ENCODE measurements at places on chromosomes 2 and 18.
A peak's percentile ranks its signal among the peaks of the same experiment; 100 is the strongest.

- DNase-seq, result no peak
Measured at GRCh38 chr2:25125189-25125588, 43.2 kb downstream of the POMC start.

DNA sequence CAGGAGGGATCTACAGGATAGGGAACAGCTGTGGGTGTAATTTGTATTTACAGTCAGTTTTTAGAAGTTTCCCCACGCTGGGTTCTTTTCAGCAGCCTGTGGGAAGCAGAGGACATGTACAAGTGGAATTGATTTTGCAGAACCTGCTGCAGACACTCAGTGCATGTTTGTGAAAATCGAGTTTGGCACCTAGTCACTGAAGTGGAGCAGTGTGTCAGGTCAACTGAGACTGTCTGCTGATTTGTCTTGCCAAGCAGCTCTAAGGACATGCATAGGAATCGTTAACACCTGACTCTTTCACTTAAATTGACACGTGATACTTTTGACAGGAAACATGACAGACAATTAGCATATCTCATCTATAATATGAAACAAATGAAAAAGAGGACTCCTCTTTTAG, 416.6 kb downstream of the TMX3 start:
- no peak for DNase-seq

GRCh38 chr2:6932828-6933227, 15.6 kb downstream of the RNF144A start:
- no peak for DNase-seq

DNA sequence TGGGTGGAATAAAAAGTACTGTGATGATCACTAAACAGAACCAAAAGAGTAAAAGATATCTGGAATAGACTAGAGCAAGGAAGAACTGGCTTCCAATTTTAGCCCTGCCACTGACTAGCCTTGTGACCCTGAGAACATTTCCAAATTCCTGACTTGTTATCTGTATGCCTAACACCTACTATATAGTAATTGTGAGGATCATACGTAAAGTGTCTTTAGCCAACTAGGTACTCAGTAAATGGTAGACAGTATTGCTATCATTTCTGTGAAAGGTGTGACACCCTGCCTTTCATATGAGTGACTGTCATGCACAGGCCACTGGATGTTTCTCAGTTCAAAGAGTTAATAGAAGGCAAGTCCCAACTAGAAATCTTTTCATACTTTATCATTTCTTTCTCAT, 29.8 kb downstream of the CYTIP start:
- no peak for DNase-seq

- DNase-seq, result no peak
Measured at GRCh38 chr2:129802290-129802689, 177.2 kb upstream of the RAB6C start.

- no peak for DNase-seq
Measured at GRCh38 chr2:86053166-86053565, 52.5 kb downstream of the POLR1A start.

DNA sequence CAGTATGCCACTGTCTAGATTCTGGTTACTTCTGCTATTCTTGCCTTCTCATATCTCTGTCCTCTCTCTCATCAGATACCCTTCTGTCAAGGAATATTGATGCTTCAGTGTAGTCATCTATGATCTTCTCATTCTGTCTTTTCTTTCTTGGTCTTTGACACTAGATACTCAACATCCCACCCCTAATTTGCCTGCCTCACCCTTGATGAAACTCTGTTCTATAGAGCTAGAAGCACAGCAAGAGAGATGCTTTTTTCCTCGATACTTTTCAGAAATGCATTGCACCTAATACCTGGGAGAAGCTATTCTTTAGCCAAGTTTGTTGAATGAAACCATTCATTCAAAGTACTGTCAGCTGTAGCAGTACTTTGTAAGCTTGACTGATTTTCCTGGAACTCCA, 9.5 kb downstream of the SEPTIN2 start:
- DNase-seq, result no peak

DNA sequence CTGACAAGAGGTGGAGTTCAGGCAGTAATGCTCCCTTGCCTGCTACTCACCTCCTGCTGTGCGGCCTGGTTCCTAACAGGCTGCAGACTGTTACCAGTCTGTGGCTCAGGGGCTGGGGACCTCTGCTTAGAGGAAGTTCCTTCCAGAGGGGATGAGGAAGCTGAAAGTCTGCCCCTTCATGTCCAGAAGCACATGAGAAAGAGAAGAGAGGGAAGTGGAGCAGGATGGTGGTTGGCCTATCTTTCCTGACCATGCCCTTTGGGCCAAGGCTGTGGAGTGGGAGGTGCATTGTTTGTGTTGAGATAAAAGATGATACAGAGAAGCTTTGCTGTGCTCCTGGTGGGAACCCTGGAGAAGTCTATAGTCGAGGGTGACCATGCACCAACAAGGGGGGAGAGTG, 112.5 kb downstream of the LPIN1 start:
- no peak for DNase-seq

DNA sequence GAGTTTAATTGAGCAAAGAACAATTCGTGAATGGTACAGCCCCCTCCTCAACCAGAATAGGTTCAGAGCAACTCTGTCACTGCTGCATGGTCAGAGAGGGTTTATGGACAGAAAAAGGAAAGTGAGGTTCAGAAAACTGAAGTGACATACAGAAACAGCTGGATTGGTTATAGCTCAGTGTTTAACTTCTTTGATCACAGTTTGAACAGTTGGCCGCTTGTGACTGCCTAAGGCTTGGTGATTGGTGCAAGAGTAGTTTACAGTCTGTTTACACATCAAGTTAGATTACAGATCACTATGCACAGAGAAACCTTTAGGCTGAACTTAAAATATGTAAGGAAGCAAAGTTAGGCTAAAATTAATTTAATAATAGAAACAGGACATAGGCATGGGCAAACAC, 459.2 kb downstream of the KCNJ3 start:
- no peak for DNase-seq

DNA sequence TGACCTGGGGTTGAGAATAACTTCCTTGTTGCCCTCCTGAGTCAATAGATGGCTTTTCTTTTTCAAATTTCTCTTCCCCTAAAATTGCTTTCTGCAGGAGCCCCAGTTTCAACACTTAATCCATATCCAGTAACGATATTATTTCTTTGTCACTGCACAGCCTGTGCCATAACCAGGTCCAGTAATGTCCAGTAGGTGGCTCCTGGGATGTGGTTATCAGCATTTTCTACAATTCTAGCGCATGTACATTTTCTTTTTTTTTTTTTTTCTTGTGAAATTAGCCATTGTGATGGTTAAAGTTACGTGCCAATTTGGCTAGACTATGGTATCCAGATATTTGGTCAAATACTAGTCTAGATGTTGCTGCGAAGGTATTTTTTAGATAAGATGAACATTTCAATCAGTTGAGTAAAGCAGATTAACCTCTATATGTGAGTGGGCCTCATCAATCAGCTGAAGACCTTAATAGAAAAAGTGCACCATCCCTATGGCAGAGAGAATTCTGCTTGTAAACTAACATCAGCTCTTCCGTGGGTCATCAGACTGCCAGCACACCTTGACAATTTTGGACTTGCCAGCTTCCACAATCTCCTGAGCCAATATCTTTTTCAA, 72.9 kb upstream of the SCG2 start:
- no peak for DNase-seq

DNA sequence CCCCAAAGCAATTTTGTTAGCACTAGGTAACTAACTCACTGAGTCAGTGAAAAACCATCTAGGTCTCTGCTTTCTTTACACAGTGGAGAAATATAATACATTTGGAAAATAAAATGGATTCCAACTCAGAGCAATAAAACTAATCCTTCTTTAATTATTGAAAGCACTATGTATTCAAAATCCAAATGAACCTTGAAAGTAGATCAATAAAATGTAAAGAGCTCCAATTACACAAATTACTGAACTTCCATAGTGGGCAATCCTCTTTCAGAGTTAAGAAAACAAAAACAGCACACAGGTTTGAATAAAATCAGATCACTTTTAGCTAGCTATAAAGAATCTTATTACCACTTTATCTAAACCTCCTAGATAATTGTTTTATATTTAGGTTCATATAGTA, 208.1 kb downstream of the NR4A2 start:
- DNase-seq, result no peak

- DNase-seq, result no peak
Measured at GRCh38 chr2:135471106-135471505, 59.9 kb downstream of the ZRANB3 start.

GRCh38 chr2:174666845-174667244, 69.2 kb upstream of the WIPF1 start:
- no peak for DNase-seq

- DNase-seq, result no peak
Measured at GRCh38 chr18:6593142-6593885, 136.2 kb upstream of the ARHGAP28 start.

DNA sequence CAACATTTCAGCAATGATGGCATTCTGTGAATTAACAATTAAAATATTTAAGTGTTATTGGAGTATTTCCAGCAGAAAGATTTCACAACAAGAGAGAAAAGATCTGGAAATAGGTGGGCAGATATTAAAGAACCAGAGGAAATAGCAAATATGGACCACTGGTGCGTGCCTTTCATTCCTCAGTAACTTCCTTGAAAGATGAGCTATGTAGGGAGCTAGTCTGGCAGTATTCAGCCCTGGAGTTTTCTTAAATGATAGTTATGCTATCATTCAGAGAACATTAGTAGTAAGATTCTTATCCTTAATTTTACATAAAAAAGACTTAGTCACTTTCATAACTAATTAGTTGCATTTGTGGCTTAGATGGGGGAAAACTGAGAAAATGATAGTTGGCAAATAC, 41.5 kb downstream of the TANC1 start:
- DNase-seq, result no peak

DNA sequence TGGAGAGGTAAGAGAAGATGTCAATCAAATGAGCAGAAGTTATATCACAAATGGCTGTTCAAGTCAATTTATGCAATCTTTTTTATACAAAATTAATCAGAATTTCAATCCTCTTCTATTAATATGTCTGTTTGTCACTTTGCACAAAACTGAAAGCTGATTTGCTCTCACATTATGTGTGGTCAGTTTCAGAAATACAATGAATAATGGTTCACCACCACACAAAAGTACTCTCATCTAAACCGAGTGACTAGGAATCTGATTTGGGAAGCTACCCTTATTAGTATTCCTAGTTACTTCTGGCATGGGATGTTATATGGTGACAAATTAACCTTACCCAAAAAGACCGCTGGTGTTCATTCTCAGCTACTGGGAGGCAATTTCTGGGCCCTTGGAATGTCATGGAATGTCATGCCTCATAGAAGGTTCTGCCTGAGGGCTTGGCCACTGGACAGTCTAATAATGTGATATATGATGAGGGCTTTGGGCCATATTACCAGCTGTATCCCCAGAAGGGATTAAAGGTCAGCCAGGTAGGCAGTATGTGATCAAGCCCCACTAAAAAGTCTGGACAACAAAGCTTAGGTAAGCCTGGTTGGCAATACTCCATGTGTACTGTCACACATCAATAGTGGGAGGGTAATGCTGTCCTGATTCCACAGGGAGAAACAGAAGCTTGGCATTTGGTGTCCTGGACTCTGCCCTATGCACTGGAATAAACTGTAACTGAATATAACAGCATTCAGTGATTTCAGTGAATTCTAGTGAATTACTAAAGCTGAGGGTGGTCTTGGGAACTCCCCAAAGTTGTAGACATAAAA, 113.2 kb downstream of the PIGN start:
- no peak for DNase-seq

DNA sequence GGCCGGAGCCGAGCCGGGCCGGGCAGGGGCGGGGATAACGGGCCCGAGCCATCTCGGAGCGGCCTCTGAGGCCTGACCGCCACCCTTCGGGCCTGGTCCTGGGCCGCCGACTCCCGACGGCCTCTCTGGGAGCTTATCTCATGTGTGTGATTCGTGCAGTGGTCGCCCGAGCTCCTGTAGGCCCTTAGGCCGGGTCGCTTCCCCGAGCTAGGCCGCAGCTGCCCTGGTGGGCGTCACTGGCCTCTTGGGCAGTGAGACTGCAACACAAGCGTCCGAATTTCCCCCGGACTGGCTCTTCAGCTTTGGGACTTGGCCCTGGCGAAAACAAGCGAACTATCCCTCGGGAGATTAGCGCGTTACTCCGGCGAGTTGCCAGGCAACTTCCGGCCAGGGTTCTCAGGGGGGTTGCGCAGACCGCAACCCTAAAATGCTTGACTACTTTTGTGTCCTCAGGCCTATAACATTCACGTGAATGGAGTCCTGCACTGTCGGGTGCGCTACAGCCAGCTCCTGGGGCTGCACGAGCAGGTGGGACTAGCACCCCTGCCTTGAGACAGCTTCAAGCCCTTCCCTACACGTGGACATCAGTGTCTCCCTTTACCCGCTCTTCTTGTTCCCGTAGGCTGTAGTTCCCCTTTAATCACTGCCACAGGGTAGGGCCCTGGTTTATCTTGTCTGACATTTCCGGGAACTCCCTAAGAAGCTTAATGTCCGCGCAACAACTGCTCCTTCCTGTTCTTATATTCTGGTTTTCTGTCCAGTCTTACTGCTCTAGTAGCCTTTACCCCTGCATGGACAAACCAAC, 602 bp downstream of the SNX17 start:
- DNase-seq, result peak; percentile 39

Measured in left ventricle myocardium inferior (tissue), 1 donor.